ENCODE measurements at places on chromosomes 4 and X. TPM values are rescaled to one million over a fixed set of nuclear protein-coding genes. Genes with fewer than 3 reads are reported as not detected.
A peak's percentile ranks its signal among the peaks of the same experiment; 100 is the strongest.

DNA sequence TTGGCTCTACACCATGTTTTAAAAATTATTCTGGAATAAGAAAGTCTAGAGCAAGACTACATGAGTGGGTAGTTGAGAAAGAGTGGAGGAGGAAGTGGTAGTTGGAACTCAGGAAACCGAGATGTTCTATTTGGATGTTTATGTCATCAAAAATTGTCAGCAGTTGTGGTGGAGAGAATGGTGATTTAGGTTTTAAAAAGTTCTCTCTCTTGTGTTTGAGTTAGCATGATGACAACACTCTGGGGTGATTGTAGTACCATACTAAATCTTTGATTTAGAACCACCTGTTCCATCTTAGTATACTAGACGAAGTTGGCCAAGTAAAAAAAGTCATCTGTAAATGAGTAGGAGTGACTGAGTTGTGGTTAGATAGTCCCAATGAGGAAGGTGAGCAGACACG, 40.7 kb downstream of the KLHL2 start:
- H3K27me3 ChIP-seq, result no peaks in the 10 kb centered on the region
- peaks cover 24% of the 10 kb centered on the region for H3K4me1 ChIP-seq
- H3K27ac ChIP-seq, result no peak overlapping the region
- no peak for DNase-seq
- H3K36me3 ChIP-seq, result no peaks in the 10 kb centered on the region
- no peak overlapping the region for H3K4me3 ChIP-seq

DNA sequence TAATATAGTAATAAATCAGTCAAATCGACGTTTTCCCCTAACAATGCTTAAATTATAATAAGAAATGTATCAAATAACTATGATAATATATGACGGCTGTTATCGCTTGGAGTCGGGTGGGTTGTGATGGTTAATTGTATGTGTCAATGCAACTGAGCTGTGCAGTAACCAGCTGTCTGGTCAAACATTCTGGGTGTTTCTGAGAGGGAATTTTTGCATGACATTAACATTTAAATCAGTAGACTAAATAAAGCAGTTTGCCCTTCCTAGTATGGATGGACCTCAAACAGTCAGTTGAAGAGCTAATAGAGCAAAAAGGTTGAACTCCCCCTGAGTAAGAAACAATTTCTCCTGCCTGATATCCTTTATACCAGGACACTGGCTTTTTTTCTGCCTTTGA, 96.7 kb downstream of the YIPF7 start:
- no peaks in the 10 kb centered on the region for H3K27me3 ChIP-seq
- H3K27ac ChIP-seq, result no peak overlapping the region
- no peak for DNase-seq
- no peaks in the 10 kb centered on the region for H3K4me1 ChIP-seq

GRCh38 chrX:103530545-103530944, 11.3 kb upstream of the RAB40A start:
- DNase-seq, result no peak
- peaks cover 3% of the 10 kb centered on the region for H3K27me3 ChIP-seq
- H3K4me3 ChIP-seq, result no peak overlapping the region
- no peaks in the 10 kb centered on the region for H3K36me3 ChIP-seq
- no peak overlapping the region for H3K27ac ChIP-seq

DNA sequence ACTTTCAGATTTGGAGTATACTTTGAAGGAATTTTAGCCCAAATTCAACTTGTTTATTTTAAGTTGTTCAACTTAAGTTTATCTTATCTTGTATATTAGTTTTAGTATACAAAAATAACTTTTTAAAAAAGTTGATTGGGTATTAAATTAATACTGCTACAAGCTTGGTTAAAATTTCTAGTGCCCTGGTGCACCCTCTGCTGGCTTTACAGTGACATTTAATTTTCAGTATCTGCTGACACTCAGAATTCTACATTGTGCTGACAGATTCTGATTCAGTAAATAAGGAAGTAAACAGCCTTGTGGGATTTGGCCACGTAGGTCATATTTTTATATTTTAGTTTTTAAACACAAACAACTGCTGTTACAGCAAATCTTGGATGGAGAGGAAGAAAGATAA, 2.9 kb downstream of the EDA start:
- no peak for DNase-seq
- H3K27ac ChIP-seq, result no peak overlapping the region
- no peaks in the 10 kb centered on the region for H3K36me3 ChIP-seq
- no peaks in the 10 kb centered on the region for H3K27me3 ChIP-seq

GRCh38 chr4:187840814-187841213, 154.8 kb upstream of the ZFP42 start:
- H3K36me3 ChIP-seq, result no peaks in the 10 kb centered on the region
- H3K27me3 ChIP-seq, result no peaks in the 10 kb centered on the region
- no peak overlapping the region for H3K27ac ChIP-seq
- no peaks in the 10 kb centered on the region for H3K4me1 ChIP-seq
- no peak for DNase-seq
- no peak overlapping the region for H3K4me3 ChIP-seq

- peak within 1 kb of the TSS; percentile 29 for H3K27ac ChIP-seq
- peak; percentile 51 for DNase-seq
These were observed at the start of gene ZDHHC15 for GRCh38 chrX:75522565-75523431. ZDHHC15 (minus strand) TSS chrX:75523037; CDS start chrX:75523024, 13 bp downstream.

GRCh38 chr4:8295471-8295870, 25.9 kb downstream of the HTRA3 start:
- no peaks in the 10 kb centered on the region for H3K4me1 ChIP-seq
- peak; percentile 57 for DNase-seq
- no peaks in the 10 kb centered on the region for H3K36me3 ChIP-seq
- H3K4me3 ChIP-seq, result no peak overlapping the region
- H3K27ac ChIP-seq, result no peak overlapping the region
- H3K27me3 ChIP-seq, result no peaks in the 10 kb centered on the region

DNA sequence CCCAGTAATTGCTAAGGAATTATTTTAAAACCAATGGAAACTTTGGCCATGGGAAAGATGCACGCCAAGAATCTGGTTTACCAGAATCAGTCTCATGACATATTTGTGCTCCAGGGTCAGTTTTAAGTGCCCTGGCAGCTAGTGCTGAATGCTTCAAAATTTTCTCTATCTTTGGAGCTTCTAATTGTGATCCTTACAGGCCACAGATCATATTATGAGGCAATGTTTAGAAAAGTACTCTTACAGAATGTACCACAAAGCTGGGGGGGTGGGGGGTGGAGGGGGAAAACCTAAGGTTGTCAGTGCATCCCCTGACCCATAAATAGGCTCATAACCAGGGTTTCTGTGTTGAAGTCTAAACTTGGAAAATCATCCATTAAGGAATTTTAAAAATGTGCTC, 514.5 kb downstream of the INPP4B start:
- no peak for DNase-seq
- H3K4me3 ChIP-seq, result no peak overlapping the region
- H3K4me1 ChIP-seq, result no peaks in the 10 kb centered on the region
- H3K27me3 ChIP-seq, result no peaks in the 10 kb centered on the region
- no peaks in the 10 kb centered on the region for H3K36me3 ChIP-seq

DNA sequence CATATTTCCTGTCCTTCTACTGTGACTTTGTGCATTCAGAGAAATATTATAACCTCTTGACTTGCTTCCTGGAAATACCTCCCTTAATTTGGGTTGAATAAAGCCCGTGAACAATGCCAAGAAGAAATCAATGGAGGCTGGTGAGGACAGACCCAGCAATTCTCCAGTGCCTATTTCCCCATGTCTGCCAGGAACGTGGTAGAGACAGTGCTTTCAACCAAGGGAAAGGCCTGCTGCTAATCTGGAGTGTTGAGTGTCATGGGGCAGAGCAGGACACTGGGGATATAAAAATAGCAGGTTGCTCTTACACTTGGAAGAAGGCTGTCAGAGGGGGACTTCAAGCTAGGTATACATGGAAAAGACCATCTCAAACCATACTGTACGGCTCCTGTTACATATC, 19.9 kb downstream of the TSC22D3 start:
- no peaks in the 10 kb centered on the region for H3K36me3 ChIP-seq
- no peak overlapping the region for H3K27ac ChIP-seq
- H3K4me3 ChIP-seq, result no peak overlapping the region
- H3K4me1 ChIP-seq, result peaks cover 4% of the 10 kb centered on the region
- DNase-seq, result no peak

- H3K27me3 ChIP-seq, result no peaks in the 10 kb centered on the region
- no peaks in the 10 kb centered on the region for H3K4me1 ChIP-seq
- no peaks in the 10 kb centered on the region for H3K36me3 ChIP-seq
- DNase-seq, result no peak
- no peak overlapping the region for H3K27ac ChIP-seq
- no peak overlapping the region for H3K4me3 ChIP-seq
These were observed 148.3 kb downstream of the BANK1 start for GRCh38 chr4:101938836-101939235.

GRCh38 chrX:116409219-116409618, 27.2 kb upstream of the SLC6A14 start:
- H3K27ac ChIP-seq, result no peak overlapping the region
- no peaks in the 10 kb centered on the region for H3K27me3 ChIP-seq
- H3K4me3 ChIP-seq, result no peak overlapping the region
- H3K36me3 ChIP-seq, result no peaks in the 10 kb centered on the region

GRCh38 chr4:617644-618641, 7.4 kb upstream of the PDE6B start:
- peak; percentile 33 for DNase-seq
- no peaks in the 10 kb centered on the region for H3K4me1 ChIP-seq

GRCh38 chr4:107625391-107625902, 94.6 kb downstream of the PAPSS1 start:
- peaks cover 9% of the 10 kb centered on the region for H3K36me3 ChIP-seq
- H3K27me3 ChIP-seq, result no peaks in the 10 kb centered on the region
- H3K4me3 ChIP-seq, result no peak overlapping the region
- no peaks in the 10 kb centered on the region for H3K4me1 ChIP-seq
- H3K27ac ChIP-seq, result no peak overlapping the region

GRCh38 chr4:31349907-31350306, 629.7 kb downstream of the PCDH7 start:
- H3K36me3 ChIP-seq, result no peaks in the 10 kb centered on the region
- H3K27me3 ChIP-seq, result no peaks in the 10 kb centered on the region
- no peak for DNase-seq
- H3K4me1 ChIP-seq, result no peaks in the 10 kb centered on the region
- no peak overlapping the region for H3K27ac ChIP-seq
- no peak overlapping the region for H3K4me3 ChIP-seq

DNA sequence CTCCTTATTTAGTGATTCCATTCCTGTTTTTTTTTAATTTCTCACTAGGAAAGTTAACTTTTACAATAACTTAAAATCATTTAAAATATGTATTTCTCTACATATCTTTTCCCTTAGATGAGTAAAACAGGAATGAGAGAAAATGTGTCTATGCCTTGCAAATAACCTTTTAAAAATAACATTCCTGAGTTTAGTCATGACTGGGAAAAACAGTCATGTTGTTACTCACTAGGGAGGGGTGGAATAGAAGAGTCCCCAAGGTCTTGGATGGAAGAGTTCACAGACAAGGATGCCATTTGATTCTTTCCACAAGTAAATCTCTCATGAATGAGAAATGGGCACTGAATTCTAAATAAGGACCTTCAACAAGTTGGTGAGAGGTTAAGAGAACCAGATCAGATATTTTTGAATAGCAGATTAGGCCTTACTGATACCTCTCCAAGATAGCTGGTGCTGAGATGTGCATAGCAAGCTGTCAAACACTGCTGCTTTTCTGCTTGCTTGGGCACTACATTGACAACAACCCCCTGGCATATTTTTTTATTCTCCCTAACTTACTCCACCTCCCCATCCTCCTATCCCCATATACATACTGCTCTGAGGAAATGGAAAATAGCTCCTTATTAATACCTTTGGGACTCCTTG, 25.1 kb downstream of the UGDH start:
- no peaks in the 10 kb centered on the region for H3K27me3 ChIP-seq
- no peak for DNase-seq
- H3K27ac ChIP-seq, result no peak overlapping the region
- H3K4me1 ChIP-seq, result no peaks in the 10 kb centered on the region
- no peak overlapping the region for H3K4me3 ChIP-seq
- H3K36me3 ChIP-seq, result no peaks in the 10 kb centered on the region

- no peak overlapping the region for H3K4me3 ChIP-seq
- no peaks in the 10 kb centered on the region for H3K4me1 ChIP-seq
- H3K36me3 ChIP-seq, result no peaks in the 10 kb centered on the region
- no peak overlapping the region for H3K27ac ChIP-seq
- no peaks in the 10 kb centered on the region for H3K27me3 ChIP-seq
These were observed 108.9 kb downstream of the UNC5C start for GRCh38 chr4:95439896-95440295.

DNA sequence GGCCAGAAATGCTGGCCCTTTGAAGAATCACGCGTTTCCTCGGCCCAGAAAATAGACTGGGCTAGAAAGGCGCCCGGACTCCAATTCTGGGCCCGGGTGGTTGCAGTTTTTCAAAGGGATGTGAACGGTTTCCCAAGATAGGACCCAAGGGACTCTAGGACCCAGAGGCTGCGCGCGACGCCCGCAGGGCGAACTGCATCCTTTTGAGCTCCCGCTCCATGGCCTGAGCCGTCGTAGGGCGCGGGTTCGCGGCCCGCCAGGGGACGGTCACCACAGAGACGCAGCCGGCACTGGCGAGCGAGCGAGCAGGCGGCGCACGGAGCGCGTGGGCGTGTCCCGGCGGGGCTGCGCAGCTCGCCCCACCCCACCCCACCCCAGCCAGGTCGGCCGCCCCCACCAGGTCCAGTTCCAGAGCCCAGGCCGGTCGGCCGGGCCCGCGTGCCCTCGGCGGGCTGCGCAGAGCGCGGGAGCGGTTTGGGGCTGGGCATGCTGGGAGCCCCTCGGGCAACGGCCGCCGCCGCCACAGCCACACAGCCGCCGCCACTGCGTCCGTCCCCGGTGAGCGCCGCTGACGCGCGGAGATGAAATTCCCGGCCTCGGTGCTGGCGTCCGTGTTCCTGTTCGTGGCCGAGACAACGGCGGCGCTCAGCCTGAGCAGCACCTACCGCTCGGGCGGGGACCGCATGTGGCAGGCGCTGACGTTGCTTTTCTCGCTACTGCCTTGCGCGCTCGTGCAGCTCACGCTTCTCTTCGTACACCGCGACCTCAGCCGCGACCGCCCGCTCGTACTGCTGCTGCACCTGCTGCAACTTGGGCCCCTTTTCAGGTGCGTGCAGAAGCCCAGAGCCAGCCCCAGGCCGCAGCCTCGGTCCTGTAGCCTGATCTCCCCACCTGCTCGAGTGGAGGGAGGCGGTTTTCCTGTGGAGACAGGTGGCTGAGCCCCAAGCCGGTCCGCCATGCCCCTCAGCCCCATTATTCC, at the start of gene XK:
XK (plus strand) TSS at position 411 of the 979 bp plus-strand sequence; CDS start at position 582, 171 bp downstream.
- peak; percentile 33 for DNase-seq
- peak within 1 kb of the TSS; percentile 23 for H3K4me3 ChIP-seq
- H3K27ac ChIP-seq, result peak within 1 kb of the TSS; percentile 8
- peaks cover 13% of the 10 kb centered on the region for H3K27me3 ChIP-seq
- H3K36me3 ChIP-seq, result no peaks in the 10 kb centered on the region

DNA sequence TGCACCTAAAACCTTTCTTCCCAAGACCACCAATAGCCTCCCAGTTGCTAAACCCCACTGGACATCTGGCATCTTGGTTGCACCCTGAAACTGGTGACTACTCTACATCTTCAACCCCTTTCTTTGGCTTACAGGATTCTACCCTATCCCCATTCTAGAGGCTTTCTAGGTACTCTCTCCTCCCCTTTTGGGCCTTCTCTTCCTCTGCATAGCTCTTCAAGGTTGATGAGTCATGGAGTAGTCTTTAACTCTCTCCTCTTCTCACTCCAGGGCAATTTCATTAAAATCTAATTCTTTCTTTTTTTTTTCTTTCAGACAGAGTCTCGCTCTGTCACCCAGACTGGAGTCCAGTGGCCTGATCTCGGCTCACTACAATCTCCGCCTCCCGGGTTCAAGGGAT, 16.8 kb downstream of the APOO start:
- DNase-seq, result no peak
- H3K27me3 ChIP-seq, result no peaks in the 10 kb centered on the region
- H3K36me3 ChIP-seq, result no peaks in the 10 kb centered on the region

TREX2 gene
- total RNA-seq, result 1.1 TPM

APEX2 gene
- total RNA-seq, result 19.8 TPM

TMEM175 gene
- 29.9 TPM for total RNA-seq

SEC24B gene
- 28.2 TPM for total RNA-seq
